Chondrocyte (in vitro differentiated cells): ENCODE measurements at places on chromosomes 1 and 21.

- DNase-seq: no peak
Observed at GRCh38 chr21:41137401-41137800, 30.6 kb upstream of the BACE2 start.

GRCh38 chr1:119115311-119115710, 25.1 kb downstream of the WARS2 start:
- no peak for DNase-seq

DNA sequence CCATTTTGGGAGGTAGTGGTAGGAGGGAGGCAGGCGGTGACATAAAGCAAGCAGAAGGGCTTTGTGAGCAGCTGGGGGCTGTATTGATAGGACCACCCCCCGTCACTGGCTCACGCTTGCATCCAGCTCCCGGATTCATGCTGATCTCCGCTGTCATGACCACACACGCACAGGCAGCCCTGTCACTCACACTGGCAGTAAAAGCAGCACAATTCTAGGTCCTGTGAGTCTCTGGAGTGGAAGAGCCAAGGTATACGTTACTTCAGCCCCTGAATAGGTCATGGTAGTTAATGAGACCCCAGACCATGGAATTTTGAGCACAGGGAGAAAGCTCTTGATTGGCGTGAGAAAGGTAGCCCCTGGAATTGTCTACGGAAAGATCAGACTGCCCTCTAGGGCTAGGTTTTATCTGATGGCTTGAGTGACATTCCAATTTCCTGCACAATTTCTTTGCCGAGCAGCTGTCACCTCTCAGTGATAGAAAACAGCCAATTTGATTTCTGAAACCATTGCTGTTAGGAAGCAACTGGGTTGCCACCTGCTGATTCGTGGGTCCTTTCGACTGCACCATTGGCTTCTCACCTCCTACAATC, 5.4 kb downstream of the OR2B11 start:
- no peak for DNase-seq

DNA sequence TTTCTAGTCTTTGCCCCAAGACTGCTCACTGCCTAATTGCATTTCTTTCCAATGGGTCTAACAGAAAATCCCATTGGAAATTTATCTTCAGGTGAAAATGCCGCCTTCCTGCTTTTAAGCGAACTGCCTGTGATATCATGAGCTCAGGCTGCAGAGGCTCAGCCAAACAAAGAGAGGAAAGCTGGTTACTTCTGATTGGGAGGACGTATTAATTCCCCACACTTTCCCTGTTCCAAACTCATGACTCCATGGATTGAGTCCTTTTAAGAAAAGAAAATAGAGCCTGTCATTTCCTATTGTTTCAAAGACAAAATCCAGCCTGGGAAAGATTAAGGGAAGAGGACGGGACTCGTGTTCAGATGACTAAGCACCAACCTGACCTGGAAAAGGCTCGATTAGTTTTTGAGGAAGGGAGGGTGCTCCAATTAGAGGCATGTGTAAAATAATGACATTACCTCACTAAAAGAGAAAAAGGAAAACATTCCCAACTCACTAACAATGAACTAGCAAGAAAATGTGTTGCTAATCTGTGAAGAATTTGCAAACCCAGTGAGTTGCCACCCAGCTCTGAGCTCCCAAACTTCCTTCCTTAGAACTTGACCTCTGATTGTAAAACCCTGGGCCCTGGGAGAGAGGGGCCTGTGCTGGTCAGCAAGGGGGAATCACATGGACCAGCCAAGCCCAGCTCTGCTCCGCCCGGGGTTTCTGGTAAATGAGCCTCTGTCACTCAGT, 61.2 kb downstream of the TCP10L start:
- DNase-seq: no peak

GRCh38 chr21:28269173-28269572, 723.5 kb downstream of the LTN1 start:
- DNase-seq: no peak

GRCh38 chr1:151828921-151829320, 2.7 kb downstream of the RORC start:
- no peak for DNase-seq

GRCh38 chr1:205030896-205031295, 12.1 kb upstream of the CNTN2 start:
- DNase-seq: no peak

GRCh38 chr1:40593449-40594186, 62.2 kb downstream of the ZNF684 start:
- DNase-seq: no peak

GRCh38 chr1:43949678-43950077, 2.9 kb downstream of the IPO13 start:
- DNase-seq: peak; percentile 71

- no peak for DNase-seq
Observed at GRCh38 chr1:216616425-216616824, 106.8 kb downstream of the ESRRG start.

GRCh38 chr1:206686478-206687249, 2.0 kb downstream of the MAPKAPK2 start:
- DNase-seq: no peak

- no peak for DNase-seq
Observed at GRCh38 chr1:82227306-82228095, 426.8 kb downstream of the ADGRL2 start.
